ENCODE measurements at places on chromosomes 13 and 19.

GRCh38 chr13:114025714-114026431, 52.0 kb upstream of the C13orf46 start:
- DNase-seq, result peak; percentile 53

- no peak for DNase-seq
Measured at GRCh38 chr13:43058831-43059230, 35.4 kb downstream of the DNAJC15 start.

- DNase-seq, result no peak
Measured at GRCh38 chr13:50441130-50441529, 402.4 kb downstream of the DLEU7 start.

DNA sequence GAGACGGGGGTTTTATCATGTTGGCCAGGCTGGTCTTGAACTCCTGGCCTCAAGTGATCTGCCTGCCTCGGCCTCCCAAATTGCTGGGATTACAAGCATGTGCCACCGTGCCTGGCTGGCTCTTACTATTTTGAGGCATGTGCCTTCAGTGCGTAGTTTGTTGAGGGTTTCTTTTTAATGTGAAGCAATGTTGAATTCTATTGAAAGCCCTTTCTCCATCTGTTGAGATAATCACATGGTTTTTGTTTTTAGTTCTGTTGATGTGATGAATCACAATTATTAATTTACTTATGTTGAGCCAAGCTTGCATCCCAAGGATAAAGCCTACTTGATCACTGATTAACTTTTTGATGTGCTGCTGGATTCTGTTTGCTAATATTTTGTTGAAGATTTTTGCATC, 290.9 kb downstream of the KCNRG start:
- DNase-seq, result no peak

GRCh38 chr13:107551521-107551920, 663.8 kb downstream of the LIG4 start:
- DNase-seq, result peak; percentile 63

DNA sequence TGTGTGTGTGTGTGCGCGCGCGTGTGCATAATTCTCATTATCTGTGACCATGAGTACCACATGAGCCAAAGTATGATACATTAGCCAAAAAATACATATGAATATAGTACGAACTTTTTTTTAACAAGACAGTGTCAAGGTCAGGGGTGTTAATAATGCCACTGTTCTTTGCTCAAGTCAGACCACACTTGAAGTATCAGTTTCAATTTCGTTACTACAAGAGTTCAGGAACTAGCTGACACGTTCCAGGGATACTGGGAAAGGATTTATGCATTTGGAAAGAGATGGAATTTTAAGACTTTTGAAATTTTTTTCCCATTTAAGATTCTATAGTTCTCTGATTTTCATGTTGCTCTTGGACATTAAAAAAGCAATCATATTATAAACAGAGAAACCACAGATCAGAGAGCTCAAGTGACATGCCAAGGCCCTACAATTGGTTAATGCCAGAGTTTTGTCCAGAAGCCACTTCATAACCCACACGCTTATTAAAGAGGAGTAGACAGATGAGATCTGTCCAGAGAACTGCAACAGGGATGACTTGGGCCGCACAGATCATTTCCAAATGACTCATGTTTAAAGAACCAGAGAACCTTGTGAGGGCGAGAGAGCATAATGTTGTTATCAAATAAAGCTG, 718.8 kb upstream of the SGCG start:
- DNase-seq, result no peak

- no peak for DNase-seq
Measured at GRCh38 chr19:35703343-35703742, 1.0 kb upstream of the ZBTB32 start.

DNA sequence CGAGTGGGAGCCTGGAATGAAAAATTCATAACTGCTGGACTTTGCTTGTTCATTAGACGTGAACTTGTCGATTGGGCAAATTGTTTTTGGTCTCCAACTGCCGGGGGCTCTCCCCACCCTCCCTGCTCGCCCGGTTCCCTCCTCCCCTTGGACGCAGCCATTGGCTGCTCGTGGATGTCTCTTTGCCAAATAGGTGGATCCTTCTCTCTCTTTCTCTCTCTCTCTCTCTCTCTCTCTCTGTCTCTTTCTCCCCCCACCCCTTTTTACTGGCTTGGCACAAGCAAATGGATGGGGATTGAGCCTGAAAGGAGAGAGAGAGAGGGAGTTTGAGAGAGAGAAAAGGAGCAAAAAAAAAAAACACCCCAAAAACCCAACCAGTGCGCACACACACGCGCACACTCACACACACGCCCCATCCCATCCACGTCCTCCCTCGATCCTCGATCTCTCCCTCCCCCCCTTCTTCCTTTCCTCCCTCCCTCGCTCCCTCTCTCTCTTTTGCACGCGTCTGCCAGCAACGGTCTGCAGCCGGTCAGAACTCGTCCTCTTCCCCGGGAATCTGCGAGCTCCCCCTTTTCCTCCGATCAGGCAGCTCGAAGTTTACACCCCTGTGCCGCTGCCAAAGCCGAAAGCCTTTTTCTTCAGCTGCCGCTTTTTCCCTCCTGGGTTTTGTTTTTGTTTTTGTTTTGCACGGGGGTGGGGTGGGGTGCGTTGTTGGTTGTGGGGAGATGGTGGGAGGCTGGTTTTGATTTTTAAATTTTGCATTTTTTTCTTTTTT, 27.8 kb downstream of the NFIX start:
- DNase-seq, result peak; percentile 96

DNA sequence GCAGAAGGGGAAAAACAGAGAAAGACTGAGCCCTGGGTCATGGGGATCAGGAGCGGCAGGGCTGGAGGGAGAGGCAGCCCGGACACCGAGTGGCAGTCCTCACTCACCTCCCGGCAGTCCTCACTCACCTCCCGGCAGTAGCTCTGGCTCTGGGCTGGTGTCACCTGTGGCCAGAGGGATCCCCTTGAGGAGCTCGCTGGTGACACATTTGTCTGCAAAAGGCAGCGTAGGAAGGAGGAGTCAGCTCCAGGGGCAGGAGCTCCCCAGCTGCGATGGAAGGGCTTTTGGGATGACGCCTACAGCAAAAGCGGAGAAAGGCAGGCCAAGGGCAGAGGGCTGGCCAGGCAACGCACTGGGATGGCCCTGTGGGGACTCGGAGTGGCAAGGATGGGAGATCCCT, 739 bp downstream of the EIF3G start:
- no peak for DNase-seq
